ENCODE measurements at places on chromosomes 5 and 9.
A peak's percentile ranks its signal among the peaks of the same experiment; 100 is the strongest.

DNA sequence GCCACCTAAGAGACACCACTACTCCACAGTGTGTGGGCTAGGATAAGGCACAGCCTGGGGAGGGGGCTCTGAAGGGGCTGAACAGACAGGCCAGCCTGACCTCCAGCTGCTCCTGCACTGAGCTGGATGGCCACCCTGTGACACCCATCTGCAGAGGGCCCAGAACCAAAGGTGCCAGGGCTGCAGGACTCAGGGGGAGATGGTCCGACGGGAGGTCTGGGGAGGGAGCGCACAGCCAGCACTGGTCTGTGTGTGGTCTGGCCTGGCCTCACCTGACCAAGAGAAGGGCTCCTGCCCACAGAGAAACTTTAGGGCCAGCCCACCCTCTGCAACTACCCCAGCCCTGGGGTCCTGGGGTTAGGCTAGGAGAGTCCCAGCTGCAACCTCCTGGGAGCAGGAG is 789 bp downstream of the LTC4S start:
- no peak for DNase-seq

- no peak for DNase-seq
Observed at GRCh38 chr5:133041910-133042309, 9.9 kb upstream of the HSPA4 start.

GRCh38 chr9:88388886-88389605 is 802 bp downstream of the SPIN1 start:
- DNase-seq: no peak

DNA sequence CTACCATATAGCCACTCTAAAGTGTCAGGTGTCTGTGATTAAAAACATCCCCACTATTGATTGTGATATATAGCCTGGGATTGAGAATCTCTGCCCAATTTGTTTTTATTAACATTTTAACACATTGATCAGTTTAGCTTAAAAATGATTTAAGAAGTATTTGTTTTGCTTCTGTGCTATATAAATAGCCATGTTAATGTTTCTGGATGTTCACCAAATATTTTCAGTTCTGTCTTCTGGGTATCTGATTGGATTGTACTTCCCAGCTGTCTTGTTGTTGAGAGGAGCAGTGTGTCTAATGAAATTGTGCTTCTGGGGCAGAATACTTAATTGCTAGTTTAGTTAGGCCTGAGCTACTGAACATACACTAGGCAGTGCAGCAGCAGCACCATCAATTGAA is 126.6 kb upstream of the TUSC1 start:
- no peak for DNase-seq

GRCh38 chr5:166772770-166773169 is 1518.7 kb upstream of the WWC1 start:
- peak; percentile 35 for DNase-seq

GRCh38 chr5:6719417-6719816 is 6.2 kb downstream of the TENT4A start:
- no peak for DNase-seq

DNA sequence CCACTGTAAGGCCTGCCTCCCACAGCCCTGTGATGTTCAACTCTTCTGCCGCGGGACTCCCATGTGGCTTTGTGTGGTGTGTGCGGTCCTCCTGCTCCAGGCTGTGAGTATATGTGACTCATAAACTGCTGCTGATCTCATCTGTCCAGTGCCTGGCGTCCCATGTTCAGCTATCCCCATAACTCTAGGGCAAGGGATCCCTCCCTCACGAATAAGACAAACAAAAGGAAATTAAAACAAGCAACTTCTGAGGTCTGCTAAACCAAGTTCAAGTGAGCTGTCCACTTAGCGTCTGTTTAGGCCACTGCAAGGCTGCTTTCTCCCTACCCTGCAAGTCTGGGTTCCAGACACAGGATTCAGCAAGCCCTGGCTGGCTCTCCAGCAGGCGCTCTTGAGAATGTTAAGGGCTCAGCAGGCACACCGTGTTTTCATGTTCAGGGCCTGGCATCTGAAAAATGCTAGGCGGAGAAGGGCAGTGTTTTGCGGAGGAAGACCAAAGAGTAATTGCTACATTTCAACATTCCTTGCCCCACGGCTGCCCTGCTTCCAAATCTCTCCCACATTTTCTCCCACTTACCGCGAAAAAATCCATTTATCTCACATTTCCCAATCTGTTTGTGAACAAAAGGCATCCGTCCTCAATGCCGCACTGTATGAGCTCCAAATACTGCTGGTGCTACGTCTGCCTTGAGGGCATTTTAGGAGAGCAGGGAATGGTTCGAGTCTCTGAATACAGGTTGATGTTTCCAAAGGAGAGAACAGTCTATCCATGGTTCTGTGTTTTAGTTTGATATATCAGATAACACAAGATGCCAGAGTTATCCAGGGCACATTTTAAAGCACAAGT is 280.2 kb downstream of the SEMA5A start:
- peak; percentile 81 for DNase-seq

GRCh38 chr9:87606841-87607521 is 109.3 kb downstream of the DAPK1 start:
- peak; percentile 44 for DNase-seq

GRCh38 chr5:65307088-65307487 is 174.6 kb downstream of the ADAMTS6 start:
- peak; percentile 24 for DNase-seq

DNA sequence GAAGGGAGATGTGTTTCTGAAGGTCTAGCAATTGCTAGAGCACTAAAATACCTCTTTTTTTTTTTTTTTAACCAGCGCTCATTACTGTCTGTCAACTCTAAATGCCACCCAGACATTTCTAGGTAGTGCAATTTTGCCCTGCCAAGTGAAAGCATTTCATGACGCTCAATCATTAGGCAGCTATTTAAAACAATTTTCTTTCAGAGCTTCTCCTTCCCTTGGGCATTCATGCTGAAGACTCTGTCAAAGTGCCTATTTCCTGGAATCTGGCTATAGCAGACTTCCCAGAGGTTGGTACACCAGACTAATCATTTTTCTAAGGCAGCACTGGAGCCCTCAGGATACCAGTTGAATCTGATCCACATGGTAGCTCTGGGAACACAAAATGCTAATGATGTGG is 97.0 kb upstream of the ANKRD55 start:
- no peak for DNase-seq

GRCh38 chr5:91059409-91059808 is 323.7 kb downstream of the ARRDC3 start:
- no peak for DNase-seq

GRCh38 chr5:143552680-143553079 is 149.2 kb upstream of the NR3C1 start:
- no peak for DNase-seq

GRCh38 chr9:94014066-94014654 is 59.0 kb upstream of the BARX1 start:
- DNase-seq: no peak

DNA sequence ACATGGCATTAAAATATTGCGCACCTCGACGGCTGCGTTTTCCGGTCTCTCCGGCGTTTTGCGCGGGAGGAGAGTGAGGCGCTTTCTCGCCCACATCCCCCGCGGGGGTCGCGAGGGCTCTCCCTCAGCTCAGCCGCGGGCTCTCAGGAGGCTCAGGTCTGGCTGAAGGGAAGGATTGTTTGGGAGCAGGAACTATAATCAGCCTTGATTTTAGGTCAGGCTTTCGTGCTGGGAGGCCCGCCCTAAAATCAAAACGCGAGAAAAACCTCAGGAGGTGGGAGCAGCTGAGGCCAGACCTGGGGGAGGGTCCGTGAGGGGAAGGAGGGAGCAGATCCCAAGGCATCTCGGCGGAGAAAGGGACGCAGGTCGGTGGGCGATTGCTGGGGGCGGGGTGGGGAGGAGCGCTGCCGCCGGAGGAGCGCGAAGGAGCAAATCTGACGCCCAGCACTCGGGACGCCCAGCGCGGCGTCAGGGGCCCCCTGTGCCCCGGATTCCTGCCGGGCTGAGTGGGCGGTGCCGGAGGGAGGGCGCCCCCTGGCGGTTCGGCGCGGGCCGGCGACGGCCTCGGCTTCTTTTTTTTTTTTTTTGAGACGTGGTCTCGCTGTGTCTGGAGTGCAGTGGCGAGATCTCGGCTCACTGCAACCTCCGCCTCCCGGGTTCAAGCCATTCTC is 18.7 kb upstream of the RNF130 start:
- peak; percentile 53 for DNase-seq

DNA sequence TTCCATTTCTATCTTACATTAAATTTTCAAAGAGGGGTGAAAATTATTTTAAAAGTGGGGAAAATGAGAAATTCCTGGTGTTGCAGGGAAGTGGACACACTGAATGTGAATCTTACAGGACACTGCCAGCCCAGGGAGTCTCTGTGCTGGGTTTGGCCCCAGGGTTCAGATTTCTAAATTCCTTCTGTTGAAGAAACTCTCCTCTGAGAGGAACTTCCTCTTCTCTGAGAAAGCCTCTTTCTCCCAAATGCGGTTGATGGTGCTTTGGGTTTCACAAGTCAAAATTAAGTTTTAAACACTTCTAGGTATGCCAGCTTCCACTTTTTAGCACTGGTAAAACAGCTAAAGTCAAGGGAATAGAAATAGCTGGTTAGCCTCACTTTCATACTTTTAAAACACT is 317.9 kb upstream of the ITGA1 start:
- DNase-seq: no peak
